Left ventricle myocardium inferior (tissue), 1 donor: ENCODE measurements at places on chromosomes 16 and 17.

- no peak overlapping the region for H3K27ac ChIP-seq
- peaks cover 20% of the 10 kb centered on the region for H3K4me1 ChIP-seq
- no peaks in the 10 kb centered on the region for H3K36me3 ChIP-seq
- no peaks in the 10 kb centered on the region for H3K27me3 ChIP-seq
- DNase-seq: no peak
Measured at GRCh38 chr17:3921502-3922319, 5.4 kb upstream of the P2RX1 start.

DNA sequence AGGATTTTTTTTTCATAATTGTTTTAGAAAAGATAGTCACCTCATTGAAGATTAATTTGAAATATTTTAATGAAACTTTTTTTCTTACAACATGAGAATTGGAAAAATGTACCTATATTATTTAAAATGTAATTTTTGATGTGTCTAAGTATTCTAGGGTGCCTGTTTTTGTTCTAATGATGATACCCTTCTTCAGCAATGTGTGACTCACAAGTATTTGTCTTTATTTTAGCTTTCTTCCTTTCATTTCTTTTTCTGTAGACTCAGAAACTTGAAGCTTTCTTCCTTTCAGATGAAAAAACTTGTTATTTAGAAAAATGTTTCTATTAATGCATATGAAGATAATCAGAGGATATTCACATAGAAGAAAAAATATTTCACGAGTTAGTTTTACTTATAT lies 231.8 kb downstream of the BCAS3 start:
- no peak for DNase-seq
- no peaks in the 10 kb centered on the region for H3K36me3 ChIP-seq
- H3K27me3 ChIP-seq: no peaks in the 10 kb centered on the region
- H3K27ac ChIP-seq: no peak overlapping the region

GRCh38 chr16:54504372-54504771 lies 217.8 kb upstream of the IRX3 start:
- no peaks in the 10 kb centered on the region for H3K36me3 ChIP-seq
- H3K27ac ChIP-seq: peak overlapping the region; percentile 74
- H3K4me1 ChIP-seq: peaks cover 63% of the 10 kb centered on the region
- DNase-seq: no peak
- no peak overlapping the region for H3K4me3 ChIP-seq

DNA sequence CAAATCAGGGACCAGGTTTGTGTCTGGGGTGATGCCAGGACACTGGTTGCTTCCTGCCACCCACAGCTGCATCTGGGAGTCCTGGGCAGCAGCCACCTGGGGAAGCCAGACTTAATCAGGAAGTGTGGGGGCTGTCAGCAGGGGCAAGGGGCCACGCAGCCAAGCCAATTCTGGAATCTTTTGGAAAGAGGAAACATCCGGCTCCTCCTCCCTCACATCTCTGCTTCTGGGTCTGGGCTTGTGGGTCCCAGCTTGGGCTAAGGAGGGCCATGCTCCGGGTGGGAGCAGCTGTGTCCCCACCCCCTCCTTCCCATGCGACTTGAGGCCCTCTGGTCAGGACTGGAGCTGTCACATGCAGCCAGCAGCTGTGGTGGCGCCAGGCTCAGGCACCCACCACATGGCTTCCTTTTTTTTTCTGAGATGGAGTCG lies 37.0 kb upstream of the CCDC182 start:
- peaks cover 35% of the 10 kb centered on the region for H3K4me1 ChIP-seq
- DNase-seq: no peak
- no peak overlapping the region for H3K4me3 ChIP-seq
- no peaks in the 10 kb centered on the region for H3K36me3 ChIP-seq
- peak overlapping the region; percentile 53 for H3K27ac ChIP-seq

DNA sequence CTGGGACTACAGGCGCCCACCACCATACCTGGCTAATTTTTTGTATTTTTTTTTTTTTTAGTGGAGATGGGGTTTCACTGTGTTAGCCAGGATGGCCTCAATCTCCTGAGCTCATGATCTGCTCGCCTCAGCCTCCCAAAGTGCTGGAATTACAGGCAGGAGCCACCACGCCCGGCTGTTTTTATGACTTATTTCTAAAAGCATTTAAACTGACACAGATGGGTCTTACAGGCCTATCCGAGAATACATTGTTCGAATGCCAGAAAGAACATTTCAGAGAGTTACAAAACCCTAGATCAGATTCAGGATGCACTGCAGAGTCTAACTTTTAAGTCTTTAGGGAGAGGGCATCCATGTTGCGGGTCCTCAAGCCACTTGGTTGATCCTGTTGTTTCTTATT lies 234.7 kb upstream of the MAF start:
- DNase-seq: no peak
- no peak overlapping the region for H3K27ac ChIP-seq
- H3K36me3 ChIP-seq: no peaks in the 10 kb centered on the region
- no peaks in the 10 kb centered on the region for H3K27me3 ChIP-seq
- no peak overlapping the region for H3K4me3 ChIP-seq
- H3K4me1 ChIP-seq: peaks cover 12% of the 10 kb centered on the region
